CD4-positive, alpha-beta T cell treated with Interleukin-15 for 4 hours (primary cell): ENCODE measurements at places on chromosomes 6 and 20.

DNA sequence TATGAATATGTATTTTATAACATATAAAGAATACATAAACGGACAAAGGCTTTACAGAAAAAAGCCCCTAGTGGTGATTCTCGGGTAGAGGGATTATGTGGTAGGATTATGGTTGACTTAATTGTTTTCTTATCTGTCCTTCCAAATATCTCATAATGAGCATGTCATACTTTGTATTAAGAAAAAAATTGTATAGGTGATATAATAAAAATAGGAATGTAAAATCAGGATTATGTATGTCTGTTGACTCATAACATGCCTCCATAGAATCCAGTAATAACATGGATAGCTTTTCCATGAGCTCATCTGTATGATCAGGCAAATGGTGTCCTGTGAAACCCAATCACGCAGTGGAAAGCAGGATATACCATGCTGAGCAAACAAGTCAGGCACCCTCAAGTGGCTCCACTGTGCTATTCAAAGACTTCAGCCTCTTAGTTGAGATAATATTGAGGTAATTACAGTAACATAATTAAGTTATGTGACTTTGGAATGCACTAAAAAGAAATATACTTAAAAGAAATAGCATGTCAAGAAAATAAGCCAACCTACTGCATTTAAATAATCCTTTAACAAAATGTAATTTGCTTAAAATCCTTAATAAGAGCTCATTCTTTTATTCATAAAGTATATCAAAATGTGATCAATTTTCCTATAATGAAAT lies 39.6 kb upstream of the PRELID3B start:
- DNase-seq, result peak; percentile 9

DNA sequence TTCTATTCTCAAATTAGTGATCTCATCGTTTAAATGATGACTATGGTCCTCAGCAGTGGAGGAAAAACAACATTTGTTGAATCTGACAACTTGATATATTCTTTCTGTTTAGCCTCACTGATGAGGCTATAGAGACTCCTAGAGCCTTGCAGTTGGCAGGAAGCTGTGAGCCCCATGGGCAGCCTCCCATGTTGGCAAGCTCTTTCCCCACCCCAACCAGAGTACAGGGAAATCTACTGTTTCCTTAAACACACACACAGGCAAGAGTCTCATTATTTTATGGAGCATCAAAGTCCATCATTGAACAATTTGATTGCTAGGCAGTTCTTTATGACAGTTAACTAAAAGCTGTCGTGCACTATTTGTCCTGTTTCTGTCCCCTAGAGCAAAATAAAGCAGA lies 498.2 kb upstream of the CITED2 start:
- DNase-seq, result no peak

GRCh38 chr20:50909413-50909812 lies 21.8 kb downstream of the ADNP start:
- DNase-seq, result no peak

GRCh38 chr6:131923356-131923755 lies 27.8 kb downstream of the CCN2 start:
- DNase-seq, result no peak

DNA sequence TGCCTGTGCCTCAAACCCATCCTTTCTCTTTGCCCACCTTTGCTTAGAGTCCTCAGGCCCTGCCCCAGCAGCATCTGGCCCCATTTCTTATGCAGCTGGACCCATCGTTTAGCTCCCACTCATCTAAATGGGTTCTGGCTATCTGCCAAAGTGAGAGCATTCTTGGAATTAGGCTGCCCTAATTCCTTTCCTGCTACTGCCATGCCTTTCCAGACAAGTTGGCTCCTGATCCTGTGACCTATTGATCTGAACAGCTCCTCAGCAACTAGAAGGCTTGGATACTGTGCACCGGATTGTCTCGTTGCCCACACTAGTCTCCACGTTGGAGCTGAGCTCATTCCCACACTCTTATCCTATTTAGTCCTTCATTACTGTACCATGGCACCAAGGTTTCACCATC lies 22.9 kb downstream of the DZANK1 start:
- no peak for DNase-seq

DNA sequence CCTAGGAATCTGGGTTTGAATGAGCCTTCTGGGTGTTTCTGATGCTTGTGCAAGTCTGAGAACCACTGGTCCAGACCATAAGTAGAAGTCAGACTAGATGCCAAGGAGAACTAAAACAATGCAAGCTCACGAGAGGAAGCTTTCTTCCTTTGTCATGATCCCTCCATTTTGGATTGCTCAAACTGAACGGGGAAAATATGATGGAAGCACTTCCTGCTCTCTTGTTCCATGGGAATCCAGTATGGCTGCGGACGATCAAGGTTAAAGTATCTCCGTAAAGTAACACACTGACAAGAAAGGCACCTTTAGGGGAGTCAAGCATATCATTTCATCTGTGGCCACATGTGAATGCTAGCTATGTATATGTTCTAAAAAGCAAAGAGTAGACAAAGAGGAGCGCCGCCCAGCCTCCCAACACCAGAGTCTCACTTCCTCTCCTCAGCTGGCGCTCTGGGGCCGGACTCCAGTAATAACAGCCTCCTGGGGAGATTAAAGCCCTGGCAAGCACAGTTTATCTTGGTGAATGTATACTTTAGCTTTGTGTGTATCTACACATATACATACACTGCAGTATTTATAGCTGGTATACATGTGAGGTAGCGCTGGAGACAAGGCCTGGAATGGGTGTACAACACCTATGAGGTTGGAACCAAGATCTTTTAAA lies 88.1 kb downstream of the FOXC1 start:
- no peak for DNase-seq

DNA sequence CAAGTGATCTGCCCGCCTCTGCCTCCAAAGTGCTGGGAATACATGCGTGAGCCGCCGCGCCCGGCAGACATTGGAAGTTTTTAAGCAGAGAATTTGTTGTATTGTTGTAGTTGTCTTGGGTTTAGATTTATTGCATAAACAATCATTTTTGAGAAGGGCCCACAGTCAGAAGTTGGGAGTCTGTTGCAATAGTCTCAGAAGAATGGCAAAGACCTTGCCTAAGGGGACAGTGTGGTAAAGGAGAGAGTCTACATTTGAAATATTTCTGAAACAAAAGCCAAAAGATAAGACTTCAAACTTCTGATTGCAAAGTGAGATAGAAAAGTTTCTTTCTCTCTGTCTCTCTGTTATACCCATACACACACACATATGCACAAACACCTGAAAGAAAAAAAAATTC lies 22.5 kb downstream of the HFE start:
- no peak for DNase-seq

DNA sequence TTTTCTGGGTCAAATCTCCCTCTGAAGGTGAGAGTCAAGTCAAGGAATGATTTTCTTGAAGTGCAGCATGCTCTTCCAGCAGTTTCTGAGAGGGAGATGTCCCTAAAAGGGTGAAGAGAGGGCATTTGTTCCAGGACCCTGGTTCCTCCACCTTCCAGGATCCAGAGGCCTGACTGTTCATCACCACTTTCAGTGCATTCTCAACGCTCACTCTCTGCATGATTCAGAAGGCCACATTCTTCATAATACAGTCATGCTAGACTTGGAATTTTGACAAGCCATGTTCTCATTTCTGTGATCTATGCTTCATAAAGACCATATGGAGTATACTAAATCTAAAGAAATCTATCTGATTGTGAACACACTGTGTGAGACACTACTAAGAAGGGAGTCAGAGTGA lies 85.1 kb downstream of the PDE7B start:
- no peak for DNase-seq
